DMS153 (cell line): ENCODE measurements at places on chromosomes 6 and 20.

GRCh38 chr6:113083947-113084346 lies 736.8 kb downstream of the RFPL4B start:
- DNase-seq = no peak

DNA sequence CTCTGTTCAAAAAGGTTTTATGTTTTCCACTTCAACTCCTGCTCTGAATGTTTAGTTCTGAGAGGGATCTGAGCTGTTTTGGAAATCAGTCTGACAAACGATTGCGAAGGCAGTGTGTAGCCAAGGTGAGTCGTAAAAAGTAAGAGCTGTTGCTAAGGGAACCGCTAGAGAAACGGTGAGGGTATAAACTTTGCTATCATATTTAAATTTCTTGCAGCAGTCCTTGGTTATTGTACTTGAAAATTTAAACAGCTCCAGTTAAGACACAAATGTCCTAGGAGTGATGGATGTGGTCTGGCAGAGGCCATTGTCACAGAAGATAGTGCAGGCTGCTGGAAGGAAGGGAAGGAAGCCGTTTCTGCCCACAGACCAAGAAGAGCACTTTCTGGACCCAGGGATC lies 64.9 kb upstream of the CITED2 start:
- no peak for DNase-seq

GRCh38 chr20:63072991-63073737 lies 66.4 kb upstream of the BHLHE23 start:
- DNase-seq = no peak

DNA sequence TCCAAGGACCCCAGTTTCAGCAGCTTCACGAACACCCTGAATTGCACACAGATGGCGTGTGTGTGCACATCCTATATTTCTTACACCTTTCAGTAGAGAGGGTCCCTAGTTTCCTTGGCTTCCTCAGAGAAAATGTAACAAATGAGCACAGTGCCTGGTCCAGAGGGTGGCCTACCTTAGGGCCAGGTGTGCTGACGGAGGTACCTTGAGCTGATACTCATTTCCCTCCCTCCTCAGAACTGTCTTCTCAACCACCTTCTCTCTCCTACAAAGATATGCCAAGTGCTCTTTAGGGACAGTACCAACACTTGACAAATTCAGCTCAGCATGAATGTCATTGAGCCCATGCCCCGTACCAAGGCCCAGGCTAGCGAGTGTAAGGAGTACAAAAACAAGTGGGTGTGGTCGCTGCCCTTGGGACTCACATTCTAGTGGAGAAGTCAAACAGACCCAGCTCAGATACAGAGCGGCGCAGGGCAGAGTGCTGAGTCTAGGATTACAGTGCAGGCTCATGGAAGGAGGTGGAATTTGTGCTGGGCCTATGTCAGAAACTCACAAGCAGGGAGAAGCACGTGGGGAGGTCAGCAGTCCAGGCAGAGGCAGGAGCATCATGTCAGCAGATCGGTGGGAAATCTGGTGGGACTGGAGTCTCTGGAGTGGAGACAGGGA lies 9.6 kb upstream of the BPHL start:
- no peak for DNase-seq

DNA sequence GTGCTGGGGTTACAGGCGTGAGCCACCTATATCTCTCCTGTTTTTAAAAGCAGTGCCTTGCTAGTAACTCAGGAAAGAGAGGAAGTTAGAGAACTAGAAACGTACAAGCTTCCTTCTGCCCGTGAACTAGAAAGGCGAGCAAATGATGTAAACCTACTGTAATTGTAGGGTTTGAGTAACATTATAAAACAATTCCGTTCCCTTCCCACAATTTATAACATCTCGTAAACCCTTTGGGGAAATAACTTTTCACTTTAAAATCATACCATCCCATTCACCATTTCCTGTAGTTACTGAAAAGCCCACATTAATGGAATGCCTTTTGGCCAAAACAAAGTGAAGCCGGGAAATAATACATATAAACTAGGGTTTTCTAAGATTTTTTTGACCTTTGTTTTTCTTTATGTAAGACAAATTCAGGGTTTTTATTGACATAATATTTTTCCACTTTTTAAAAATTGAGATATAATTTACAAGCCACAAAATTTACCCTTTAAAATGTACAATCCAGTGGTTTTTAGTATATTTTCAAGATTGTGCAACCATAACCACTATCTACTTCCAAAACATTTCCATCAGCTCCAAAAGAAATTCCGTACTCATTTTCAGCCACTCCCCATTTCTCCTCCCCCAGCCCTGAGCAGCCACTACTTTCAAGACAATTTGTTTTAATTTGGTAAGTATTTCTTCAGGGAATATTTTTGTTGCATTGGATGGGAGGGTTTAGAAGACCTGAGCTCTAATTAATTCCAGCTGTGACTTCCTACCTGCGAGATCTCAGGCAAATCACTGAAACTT lies 175.1 kb upstream of the PDE10A start:
- no peak for DNase-seq

GRCh38 chr6:21111093-21111725 lies 482.3 kb upstream of the SOX4 start:
- DNase-seq = peak; percentile 47

DNA sequence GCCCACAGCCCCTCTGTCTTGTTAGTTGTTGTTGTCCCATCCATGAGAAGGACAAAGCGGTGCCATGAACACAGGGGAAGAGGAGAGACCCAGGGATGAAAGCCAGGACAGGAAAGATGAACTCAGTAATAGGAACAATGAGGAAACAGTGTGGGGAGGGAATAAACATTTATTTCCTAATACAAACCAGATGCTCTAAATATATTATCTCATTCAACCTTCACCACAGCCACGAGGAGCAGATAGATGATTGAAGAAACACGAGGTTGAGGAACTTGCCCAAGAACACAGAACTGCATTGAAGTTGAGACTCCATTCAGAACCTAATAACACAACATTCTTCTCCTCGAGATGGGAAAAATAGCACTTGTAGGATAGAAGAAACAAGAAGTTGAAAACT lies 53.0 kb upstream of the AIG1 start:
- DNase-seq = no peak

GRCh38 chr6:52512199-52512598 lies 64.7 kb downstream of the TRAM2 start:
- DNase-seq = no peak

GRCh38 chr6:152049502-152049901 lies 242.0 kb downstream of the ESR1 start:
- DNase-seq = no peak

- DNase-seq = peak; percentile 81
These were observed at the start of gene SH3BGRL2 for GRCh38 chr6:79630883-79631692. Gene SH3BGRL2 (plus strand): TSS chr6:79631329. CDS start chr6:79631462, 133 bp downstream.

DNA sequence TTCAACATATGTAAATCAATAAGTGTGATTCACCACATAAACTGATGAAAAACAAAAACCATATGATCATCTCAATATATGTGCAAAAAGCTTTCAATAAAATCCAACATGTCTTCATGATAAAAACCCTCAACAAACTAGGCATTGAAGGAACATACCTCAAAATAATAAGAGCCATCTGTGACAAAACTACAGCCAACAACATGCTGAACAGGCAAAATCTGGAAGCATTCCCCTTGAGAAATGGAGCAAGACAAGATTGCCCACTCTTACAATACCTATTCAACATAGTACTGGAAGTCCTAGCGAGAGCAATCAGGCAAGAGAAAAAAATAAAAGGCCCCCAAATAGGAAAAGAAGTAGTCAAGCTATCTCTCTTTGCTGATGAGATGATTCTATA lies 76.5 kb downstream of the OTOR start:
- no peak for DNase-seq

DNA sequence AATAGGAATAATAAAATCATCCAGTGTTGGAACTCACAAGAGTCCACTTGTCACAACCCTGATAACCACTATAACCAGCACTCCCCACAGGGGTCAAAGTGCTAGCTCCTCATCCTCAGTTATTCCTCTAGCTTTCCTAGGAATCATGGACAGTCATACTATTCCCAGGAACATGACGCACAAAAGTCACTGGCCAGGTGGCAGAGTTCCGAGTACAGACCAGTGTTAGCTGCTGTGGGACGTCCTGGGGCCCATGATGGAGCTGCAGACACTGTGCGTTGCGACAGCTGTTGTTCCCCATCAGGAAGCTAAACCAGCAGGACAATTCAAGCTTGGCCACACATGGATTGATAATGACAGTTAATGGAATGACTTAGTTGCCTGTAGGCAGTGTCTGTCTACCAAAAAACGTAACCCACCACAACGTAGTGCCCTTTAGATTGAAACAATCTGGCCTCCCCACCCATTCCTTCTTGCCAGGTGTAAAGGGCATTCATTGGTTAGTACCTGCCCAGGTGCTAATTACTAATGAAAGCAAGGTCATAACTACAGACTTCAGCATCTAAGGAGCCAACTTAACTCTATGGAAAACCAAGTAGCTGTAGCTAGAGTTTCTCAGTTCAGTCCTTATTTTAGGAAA lies 17.4 kb downstream of the EZR start:
- DNase-seq = no peak

DNA sequence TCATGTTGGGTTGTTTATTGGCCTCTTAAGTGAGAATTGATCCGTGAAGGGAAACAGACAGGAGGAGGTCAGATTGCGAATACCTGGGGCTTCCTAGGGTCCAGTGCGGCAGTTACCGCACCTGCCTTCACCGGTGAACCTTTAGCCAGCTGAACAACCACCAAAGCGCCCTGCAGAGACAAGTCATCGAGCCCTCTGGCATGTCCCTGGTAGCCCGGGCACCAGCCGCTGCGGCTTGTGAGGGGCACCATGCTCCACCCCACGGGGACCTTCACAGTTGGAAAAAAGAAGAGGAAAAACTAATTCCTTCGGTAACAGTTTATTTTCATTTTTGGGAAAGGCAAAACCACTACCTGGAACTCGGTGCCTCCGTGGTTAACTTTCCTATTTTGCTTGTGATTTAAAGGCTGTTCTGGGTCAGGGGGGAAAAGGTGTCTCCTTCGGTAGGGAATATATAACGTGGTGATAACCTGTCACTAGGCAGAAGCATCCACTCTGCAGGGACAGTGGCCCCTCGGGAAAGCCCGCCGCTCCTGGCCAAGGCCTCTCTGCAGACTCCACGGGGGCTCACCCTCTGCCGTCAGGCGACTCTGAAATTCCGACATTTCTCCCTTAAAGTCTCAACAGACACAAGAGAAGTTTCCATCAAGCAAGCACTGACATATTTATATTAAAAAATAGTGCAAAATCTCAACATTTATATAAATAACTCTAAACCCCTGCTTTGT lies 30.7 kb upstream of the ZBP1 start:
- DNase-seq = no peak

DNA sequence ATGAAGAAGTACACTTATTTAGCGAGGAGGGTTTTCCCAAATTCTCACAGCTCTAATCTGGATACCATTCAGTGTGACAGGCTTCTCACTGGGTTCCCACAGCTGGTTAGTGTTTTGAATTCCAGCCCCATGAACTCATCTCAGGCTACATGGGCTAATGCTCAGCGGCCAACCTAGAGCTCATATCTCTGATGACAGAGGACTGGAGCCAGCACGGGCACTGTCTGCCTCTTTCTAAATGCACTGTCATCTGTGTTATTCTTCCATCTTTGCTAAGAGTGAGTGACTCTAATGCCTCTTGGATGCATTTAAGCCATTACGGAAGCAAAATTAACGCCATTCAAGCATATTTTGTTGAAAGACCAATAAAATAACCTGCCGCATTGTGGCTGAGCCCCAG lies 308.9 kb upstream of the JAG1 start:
- DNase-seq = no peak

DNA sequence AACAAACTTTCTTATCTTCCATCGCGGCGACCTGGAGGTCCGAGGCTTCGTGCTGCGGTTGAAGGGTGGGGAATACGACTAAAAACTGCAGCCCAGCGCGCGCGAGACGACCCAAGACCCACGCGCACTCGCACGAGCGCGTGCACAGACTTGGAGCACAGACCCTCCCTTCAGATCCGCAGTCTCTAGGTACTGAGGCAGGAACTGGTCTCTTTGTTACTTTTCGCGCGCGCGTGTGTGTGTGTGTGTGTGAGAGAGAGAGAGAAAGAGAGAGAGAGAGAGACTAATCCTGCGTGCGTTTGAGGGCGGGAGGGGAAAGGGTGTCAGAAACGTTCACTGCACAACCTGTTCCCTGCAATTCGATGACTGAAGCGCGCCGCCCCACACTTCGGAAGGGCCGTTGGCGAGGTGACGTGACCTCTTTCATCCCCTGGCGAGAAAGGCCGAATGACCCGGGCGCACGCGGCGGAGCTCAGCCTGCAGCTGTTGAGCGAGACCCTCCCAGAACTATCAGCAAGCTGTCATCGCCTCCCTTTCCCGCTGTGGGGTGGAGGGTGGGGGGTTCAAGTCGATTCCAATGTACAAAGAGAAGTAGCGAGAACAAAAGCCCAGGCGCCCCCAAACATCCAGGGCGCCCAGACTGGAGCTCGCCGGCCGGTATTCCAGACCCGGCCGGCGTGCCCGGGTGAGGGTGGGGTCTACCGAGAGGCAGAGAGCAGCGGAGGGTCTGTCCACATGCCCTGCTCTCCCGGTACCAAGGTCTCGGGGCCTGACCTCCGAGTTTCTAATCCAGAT lies 1.5 kb upstream of the TUBB2B start:
- peak; percentile 29 for DNase-seq

DNA sequence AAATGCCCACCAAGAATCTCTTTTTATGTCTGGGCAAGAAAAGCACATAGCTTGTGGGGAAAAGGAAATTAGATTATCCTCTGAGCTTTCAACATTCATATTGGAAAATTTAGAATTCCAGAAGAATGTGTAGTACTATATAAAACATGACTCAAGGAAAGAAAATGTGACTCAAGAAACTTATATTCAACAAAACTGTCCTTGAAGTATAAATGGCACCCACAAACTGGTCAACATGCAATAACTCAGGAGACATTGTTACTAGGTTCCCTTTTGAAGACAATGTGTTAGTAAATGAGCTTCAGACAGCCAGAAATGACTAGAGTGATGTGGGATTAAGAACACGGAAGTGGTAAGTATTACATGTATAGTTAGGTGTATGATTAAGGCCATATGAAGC lies 26.1 kb upstream of the TINAG start:
- DNase-seq = no peak

- no peak for DNase-seq
These were observed 149.8 kb downstream of the SYNDIG1 start for GRCh38 chr20:24619212-24619611.

DNA sequence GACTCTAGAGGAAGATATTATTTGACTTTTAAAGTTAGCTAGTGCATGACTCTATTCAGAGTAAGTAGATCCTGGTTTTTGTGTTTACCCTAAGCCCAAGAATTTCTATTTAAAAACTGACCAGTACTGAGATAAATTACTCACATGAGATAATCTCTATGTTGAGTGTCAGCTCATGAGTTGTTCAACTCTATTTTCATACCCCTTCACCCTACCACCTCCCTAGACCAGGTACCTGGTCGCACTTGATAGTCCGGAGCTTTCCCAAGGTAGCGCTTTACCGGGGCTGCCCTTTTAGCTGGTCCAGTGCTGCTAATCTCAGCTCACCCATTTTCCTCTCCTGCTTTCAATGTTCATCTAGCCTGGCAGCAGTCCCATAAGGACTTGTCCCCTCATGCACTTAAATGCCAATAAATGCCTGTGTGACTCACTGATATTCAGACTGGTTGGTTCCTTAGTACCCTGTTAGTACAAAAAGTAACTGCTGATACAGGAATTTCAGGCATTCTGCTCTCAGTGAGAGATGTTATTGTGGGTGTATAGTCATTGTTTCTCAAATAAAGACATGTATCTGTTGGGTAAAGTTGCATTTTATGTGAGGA lies 503.9 kb downstream of the ADGRB3 start:
- DNase-seq = no peak

- DNase-seq = no peak
These were observed 66.2 kb downstream of the RREB1 start for GRCh38 chr6:7173843-7174503.

- DNase-seq = no peak
These were observed 79.9 kb upstream of the LY86 start for GRCh38 chr6:6508643-6509042.
